ENCODE measurements at places on chromosomes 5 and 9.

DNA sequence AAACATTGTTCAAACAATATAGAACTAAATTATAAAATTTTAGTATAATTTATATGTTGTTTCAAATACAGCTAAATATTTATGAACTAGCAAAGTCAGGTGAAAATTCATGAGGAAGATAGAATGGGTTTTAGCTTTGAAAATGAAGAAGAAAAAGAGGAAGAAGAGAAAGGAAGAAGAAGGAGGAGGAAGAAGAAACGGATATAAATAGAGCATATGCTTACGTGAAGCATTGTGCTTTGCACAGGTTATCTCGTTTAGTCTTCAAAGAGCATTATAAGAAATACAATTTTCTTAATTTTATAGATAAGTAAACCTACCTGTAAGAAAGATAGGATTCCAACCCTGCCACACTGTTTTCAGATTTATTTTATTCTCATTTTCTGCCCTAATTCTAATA is 620.6 kb upstream of the DAB2 start:
- DNase-seq, result no peak

DNA sequence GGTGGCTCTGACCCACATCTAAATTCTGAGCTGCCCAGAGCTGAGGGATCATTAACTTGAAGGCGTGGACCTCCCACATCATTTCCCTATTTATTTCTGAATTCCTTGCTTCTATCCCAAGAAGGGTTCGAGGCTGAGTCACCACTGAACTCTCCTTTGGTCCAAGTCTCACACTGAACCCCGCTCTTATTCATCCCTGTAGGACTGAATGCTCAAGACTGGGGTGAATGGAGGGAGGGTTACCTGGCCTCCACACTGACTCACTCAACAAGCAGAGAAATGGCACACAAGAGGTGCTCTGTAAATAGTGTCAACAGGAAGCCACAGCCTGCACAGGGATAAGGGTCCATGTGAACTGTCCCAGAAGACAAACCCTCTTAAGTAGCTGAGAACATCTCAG is 79.1 kb upstream of the FSTL4 start:
- DNase-seq, result no peak

DNA sequence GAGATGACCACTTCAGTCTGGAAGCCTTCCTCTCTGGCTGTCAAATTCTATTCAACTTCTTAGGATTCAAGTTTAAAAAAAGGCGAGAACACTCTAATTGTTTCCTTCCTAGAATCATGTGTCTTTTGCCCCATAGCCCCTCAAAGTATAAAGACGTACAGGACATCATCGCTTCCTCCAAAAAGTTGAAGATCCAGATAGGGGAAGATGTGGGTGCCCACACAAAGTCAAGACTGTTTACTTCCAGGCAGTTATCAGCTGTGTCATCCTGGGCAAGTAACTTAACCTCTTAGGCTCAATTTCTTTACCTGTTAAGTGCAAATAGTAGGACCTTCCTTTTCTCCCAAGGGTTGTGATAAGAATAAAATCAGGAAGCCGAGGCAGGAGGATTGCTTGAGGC is 40.1 kb downstream of the PPARGC1B start:
- no peak for DNase-seq

- no peak for DNase-seq
Observed at GRCh38 chr9:103802068-103802467, 292.0 kb upstream of the SMC2 start.

- DNase-seq, result no peak
Observed at GRCh38 chr5:153066281-153066680, 424.2 kb upstream of the GRIA1 start.

GRCh38 chr5:68258531-68258930 is 43.0 kb downstream of the PIK3R1 start:
- DNase-seq, result no peak

GRCh38 chr9:128898382-128898781 is 16.4 kb downstream of the LRRC8A start:
- DNase-seq, result no peak

DNA sequence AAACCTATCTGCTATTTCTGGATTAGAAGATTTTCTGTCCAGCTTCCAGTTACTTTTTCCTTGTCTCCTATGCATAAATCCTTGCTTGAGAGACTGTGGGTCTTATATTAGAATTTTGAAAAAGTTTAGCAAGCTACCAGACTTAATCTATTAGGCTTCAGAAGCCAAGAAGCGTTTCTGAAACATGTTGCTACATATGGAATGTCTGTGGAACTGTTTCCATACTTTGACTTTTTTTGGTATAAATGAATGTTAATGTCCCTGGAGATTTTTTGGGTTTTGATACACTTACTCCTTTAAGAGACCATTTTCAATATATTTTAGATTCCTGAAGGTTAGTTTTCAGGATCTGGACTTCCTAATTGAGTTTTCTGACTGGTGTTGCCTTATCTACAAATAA is 191.4 kb upstream of the SGCD start:
- no peak for DNase-seq

DNA sequence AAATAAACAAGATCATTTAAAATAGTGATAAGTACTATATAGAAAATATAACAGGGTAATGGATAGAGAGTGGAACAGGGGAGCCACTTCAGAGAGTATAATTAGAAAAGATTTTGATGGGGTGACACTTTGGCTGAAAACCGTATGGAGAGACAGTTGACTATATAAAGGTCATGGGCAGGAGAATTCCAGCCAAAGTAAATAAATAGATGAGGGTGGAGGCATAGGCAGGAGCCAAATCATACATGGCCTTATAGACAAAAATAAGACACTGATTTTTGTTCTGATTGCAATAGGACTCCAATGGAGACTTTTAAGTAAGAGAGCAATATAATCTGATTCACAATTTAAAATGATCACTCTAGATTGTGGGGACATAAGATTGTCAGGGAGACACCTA is 37.5 kb upstream of the NUDT12 start:
- no peak for DNase-seq

DNA sequence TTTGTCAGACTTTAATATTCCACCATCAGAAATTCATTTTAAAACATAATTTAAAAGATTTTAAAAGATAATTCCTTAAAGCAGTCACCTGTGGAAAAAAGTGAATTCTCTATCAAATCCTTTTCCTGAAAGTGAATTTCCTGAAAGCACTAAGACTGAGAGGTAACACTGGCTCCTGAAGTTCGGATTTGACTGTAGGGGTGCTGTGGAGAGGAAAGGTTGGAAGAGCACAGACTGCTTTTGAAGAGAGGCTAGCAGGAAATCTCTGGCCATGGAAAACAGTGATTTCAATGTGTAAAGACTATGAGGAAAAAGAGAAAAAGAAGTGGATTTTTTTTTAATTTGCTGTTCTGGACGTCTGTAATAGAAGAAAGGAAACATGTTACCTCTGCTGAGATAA is 35.7 kb upstream of the TMEM161B start:
- no peak for DNase-seq

GRCh38 chr5:96016216-96016615 is 54.6 kb upstream of the ELL2 start:
- DNase-seq, result no peak

DNA sequence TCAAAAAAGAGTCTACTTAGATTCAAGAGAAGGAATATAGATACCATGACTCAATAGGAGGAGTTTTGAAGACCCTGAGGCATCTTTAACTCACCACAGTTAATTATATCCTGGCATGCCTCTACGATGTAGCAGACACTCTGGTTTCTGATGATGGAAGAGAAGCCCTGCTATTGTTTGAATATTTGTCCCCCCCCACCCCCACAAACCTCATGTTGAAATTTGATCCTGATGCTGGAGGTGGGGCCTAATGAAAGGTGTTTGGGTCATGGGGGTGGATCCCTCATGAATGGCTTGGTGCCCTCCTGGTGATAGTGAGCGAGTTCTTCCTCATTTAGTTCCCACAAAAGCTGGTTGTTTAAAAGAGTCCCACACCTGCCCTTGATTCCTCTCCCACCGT is 147.9 kb upstream of the TBCA start:
- no peak for DNase-seq

DNA sequence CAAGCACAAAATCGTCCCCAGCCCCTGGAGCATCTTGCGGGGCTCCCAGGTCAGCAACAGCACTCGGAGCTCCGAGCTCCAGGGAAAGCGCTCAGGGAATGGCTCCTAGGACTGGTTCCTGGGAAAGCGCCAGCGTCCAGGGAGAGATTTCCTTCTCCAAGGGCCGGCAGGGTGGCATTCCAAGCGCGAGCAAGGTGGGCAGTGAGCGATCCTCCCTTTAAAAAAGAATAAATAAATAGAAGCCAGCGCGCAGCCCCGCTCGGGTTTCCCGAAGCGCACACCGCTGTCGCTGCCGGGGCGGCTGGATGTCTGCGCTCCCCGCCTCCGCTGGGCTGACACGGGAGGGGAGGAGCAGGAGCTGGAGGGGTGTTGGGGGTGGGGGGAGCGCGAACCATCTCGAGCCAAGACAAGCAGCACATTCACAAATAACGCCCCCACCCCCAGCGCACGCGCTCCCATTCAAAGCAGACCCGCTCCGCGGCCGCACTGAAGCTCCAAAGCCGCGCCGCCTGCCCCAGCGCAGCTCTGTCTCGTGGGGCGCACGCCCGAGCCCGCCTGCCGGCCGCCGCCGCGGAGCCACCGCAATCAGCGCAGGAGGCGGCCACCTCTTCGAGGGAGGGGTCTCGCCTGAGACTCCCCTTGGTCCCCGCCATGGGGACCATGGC is 327.4 kb downstream of the SH3GL2 start:
- DNase-seq, result peak; percentile 70

DNA sequence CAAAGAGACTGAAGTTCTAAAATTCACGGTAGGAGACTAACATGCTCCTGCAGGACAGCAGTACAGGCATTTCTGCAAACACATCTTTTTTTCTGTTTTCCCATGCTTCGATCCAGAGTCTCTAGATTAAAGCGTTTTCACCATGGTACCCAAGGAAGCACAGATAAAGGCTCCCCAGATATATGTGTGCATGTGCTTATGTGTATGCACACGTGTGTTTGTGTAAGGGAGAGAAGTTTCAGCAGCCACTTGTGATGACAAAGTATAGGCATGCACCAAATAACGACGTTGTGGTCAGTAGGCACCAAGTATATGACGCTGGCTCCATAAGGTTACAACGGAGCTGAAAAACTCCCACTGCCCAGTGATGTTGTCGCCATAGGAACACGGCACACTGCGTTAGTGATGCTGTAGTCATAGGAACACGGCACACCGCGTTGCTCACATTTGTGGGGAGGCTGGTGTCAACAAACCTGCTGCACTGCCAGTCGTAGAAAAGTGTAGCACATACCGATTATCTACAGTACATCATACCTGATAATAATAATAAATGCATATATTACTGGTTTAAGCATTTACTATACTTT is 21.7 kb downstream of the MED10 start:
- DNase-seq, result no peak

DNA sequence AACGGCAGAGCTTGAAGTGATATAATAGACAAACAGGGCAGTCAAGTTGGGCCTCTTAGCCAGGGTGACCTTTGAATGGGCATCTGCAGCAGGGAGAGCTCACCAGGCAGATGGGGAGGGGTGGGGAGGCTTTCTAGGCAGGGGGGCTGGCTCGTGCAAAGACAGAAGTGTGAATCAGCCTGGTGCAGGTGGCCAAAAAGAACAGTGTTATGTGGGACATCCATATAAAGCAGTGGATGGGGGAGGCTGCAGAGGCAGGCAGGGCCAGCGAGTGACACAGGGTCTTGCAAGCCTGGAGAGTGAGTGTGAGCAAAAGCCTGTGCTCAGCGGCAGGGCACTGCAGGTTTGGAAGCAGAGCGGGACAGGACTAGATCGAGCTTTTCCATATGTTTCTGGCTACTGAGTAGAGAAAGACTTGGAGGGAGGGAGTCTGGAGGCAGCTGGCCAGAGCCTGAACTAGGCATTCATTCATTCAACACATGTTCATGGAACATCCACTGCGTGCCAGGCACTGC is 14.2 kb upstream of the TTLL11 start:
- DNase-seq, result no peak

- no peak for DNase-seq
Observed at GRCh38 chr9:73121375-73121935, 30.2 kb upstream of the ANXA1 start.

GRCh38 chr5:36877667-36878391 is 1.3 kb downstream of the NIPBL start:
- no peak for DNase-seq
